ENCODE measurements at places on chromosomes 11 and 22.

GRCh38 chr11:107916671-107917241 is 11.5 kb upstream of the RAB39A start:
- DNase-seq, result no peak

- DNase-seq, result no peak
Observed at GRCh38 chr11:117295438-117296137, 4.4 kb downstream of the BACE1-AS start.

DNA sequence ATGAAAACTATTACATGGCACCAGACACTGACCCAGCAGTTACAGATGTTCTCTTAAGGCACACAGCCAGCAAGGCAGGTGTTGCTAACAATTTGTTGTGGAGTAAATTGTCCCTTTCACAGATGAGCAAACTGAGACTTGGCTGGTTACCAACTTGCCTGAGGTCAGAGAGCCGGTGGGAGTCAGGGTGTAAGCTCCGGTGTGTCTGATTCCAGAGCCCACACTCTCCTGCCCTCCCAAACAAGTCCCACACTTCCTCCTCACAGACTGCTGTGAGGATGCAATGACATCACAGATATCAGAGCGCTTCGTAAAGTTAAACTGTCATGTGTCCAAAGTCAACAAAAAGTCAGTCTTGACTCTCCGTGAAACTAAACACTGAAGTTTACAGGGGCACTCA is 12.5 kb downstream of the GDPD5 start:
- no peak for DNase-seq

GRCh38 chr11:119863236-119863635 is 134.2 kb upstream of the NECTIN1 start:
- no peak for DNase-seq

Measured in cortex of kidney (tissue), 1 donor.